ENCODE measurements at places on chromosomes 5 and 9.

DNA sequence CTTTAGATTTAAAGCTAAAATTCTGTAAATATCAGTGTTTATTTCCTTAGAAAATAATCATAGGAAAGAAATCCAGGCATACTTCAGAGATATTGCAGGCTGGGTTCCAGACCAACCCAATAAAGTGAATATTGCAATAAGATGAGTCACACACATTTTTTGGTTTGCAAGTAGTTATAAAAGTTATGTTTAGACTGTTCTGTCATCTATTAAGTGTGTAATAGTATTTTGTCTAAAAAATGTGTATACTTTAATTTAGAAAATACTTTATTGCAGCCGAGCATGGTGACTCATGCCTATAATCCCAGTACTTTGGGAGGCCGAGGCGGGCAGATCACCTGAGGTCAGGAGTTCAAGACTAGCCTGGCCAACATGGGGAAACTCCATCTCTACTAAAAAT lies 6.9 kb upstream of the RIC1 start:
- DNase-seq, result no peak

DNA sequence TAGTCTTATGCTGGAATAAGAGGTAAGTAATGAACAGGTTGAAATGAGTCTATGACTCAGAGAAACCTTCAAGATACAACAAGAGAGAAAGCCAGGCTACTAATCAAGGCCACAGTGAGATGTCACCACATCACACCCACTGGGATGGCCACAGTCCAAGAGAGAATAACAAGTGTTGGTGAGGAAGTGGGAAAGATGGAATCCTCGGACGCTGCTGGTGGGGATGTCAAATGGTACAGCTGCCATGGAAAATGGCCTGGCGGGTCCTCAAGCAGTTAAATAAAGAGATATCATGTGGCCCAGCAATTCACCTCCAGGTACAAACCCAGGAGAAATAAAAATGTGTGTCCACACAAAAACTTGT lies 41.9 kb upstream of the NEURL1B start:
- DNase-seq, result no peak

- no peak for DNase-seq
Measured at GRCh38 chr9:34232201-34232600, 53.4 kb downstream of the UBAP1 start.

GRCh38 chr5:42984307-42984706 lies 55.8 kb downstream of the ANXA2R start:
- no peak for DNase-seq

DNA sequence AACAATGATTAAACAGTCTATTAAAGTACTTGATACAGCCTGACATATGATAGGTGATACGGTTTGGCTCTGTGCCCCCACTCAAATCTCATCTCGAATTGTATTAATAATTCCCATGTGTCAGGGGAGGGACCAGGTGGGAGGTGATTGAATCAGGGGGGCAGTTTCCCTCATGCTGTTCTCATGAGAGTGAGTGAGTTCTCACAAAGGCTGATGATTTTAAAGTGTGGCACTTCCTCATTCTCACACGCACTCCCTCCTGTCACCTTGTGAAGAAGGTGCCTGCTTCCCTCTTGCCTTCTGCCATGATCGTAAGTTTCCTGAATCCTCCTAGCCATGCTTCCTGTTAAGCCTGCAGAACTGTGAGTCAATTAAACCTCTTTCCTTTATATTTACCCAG lies 40.1 kb upstream of the TARS1 start:
- no peak for DNase-seq

GRCh38 chr5:124901081-124901480 lies 154.6 kb upstream of the ZNF608 start:
- DNase-seq, result no peak

GRCh38 chr5:148791334-148791667 lies 35.1 kb upstream of the ADRB2 start:
- DNase-seq, result no peak

DNA sequence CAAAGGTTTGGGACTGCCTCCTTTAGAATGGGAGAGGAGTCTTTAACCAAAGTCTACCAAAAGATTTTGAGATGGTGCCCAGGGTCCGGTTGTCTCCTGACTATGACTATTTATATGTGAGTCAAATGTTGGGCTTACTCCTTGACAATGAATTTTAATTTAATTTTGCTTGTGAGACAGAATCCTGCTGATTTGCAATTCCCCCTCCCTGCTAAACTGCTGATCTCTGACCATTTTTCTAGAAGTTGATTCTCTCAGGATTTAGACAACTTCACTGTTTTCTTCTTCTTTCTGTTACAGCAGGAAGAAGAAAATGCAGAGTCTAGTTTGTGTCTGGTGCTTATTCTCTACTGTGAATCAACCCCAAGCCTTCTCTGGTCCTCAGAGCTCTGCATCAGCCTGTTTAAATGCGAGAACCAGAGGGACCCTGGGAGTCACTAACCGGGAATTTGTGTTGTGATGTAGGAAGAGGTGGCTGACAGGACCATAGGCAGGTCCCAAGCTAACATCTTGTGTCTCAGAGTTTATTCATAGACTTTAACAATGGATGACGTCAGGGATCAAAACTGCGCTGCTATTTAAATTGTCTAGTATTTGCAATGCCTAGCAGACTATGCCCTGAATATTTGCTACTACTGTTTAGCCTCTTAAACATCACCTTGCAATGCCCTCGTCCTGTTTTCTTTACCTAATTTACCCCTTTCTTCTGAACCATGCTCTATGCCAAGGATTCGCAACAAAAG lies 124.0 kb upstream of the TAF11L2 start:
- no peak for DNase-seq

DNA sequence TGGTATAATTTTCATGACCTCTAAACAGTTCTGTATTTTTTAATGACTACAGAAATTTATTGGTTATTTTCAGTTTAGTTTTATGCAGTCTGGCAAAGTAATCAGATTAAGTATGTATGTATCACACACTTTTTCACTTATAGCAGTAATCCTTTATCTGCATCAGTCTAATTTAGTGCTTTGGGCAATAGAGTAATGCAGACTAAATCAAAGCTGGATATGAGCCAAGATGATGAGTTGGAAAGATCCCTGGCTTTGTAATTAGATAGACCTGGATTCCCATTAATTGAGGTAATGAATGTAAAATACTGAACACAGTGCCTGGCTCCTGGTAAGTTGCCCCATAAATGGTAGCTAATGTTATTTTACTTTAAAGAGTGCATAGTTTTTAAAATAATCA lies 215.4 kb upstream of the TLX3 start:
- no peak for DNase-seq

GRCh38 chr9:135051316-135052038 lies 36.0 kb upstream of the OLFM1 start:
- no peak for DNase-seq

DNA sequence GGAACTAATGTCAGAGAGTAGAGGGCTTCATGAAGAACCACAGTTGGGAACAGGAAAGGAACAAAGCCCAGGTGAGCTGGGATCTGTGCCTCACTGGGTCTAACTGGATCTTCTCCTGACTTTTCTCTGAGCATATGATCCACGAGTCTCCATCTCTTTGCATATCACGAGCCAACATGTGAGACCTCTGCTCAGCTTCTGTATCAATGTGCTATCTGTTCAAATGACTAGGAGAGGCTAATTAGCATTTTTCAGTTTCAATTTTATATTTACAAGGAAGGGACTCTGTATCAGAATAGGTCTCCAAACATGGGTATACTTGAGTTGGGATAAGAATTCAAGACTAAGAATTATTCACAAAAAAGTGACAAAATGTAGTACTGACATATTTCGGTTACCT lies 73.8 kb upstream of the SGCD start:
- DNase-seq, result no peak

DNA sequence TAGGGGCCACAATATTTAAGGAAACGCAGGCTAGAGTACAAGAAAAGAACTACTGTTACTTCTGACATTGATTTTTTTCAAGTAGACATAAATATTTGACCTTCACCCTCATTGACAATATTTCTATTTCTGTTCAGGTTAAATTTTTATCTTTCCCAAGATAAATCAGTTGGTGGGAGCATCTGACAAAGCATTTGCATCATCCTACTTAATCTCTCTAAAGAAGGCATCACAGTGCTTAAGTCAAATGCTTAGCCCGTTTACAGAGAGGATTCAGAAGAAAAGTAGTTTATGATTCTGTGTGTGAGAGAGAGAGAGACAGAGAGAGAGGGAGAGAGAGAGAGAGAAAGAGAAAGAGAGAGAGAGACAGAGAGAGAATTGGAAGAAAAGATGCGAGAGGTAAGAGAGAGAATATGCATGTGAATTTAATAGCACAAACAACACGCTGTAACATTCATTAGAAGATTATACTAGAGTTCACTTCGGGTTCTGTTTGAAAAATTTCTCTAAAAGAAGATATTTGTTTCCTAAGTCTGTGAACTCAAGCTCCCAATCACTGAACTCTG lies 1093.3 kb upstream of the CDH6 start:
- no peak for DNase-seq

DNA sequence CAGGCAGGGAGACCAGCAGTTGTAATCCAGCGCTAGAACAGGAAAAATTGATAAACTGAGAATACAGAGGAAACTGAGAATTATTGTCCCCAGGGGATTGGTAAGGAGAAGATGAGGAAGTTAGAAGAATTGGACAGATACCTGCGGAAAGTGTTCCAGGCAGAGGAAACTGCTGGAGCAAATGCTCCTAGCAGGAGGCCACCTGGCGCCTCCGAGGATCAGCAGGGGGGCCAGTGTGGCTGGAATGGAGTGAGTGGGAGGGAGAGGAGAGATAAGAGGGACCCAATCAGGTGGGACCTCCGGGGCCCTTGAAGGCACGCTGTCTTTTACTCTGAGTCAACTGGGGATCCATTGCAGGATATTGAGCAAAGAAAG lies 695 bp upstream of the ANXA6 start:
- DNase-seq, result no peak

DNA sequence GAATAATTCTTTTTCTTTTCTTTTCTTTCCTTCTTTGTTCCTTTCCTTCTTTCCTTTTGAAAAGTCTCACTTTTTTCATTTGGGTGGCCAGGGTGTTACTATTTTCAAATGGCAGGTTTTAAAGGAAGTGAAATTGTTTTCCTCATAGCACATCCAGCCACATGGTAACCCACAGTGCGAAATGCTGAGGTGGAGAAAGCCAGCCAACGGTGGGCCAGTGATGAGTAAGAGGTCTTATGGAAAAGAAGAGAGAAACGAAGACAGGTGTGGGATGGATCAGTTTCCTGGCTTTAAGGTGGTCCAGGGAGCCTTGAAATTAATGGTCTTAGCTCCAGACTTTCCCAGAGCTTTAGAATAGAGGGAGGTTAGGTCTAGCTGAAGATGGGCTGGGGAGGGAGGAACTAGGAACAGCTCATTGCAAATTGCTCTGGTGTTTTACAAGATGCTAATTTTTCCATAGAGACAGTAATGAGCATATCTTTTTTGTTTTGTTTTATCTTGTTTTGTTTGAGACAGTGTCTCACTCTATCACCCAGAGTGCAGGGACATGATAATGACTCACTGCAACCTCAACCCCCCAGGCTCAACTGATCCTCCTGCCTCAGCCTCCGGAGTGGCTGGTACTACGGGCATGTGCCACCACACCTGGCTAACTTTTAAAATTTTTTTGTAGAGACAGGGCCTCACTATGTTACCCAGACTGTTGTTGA lies 17.8 kb downstream of the ITK start:
- DNase-seq, result no peak

GRCh38 chr9:94736759-94737158 lies 10.3 kb downstream of the AOPEP start:
- DNase-seq, result no peak

- no peak for DNase-seq
Measured at GRCh38 chr5:75239681-75240080, 3.0 kb upstream of the ANKRD31 start.

- no peak for DNase-seq
Measured at GRCh38 chr5:1769752-1770442, 29.7 kb downstream of the MRPL36 start.

DNA sequence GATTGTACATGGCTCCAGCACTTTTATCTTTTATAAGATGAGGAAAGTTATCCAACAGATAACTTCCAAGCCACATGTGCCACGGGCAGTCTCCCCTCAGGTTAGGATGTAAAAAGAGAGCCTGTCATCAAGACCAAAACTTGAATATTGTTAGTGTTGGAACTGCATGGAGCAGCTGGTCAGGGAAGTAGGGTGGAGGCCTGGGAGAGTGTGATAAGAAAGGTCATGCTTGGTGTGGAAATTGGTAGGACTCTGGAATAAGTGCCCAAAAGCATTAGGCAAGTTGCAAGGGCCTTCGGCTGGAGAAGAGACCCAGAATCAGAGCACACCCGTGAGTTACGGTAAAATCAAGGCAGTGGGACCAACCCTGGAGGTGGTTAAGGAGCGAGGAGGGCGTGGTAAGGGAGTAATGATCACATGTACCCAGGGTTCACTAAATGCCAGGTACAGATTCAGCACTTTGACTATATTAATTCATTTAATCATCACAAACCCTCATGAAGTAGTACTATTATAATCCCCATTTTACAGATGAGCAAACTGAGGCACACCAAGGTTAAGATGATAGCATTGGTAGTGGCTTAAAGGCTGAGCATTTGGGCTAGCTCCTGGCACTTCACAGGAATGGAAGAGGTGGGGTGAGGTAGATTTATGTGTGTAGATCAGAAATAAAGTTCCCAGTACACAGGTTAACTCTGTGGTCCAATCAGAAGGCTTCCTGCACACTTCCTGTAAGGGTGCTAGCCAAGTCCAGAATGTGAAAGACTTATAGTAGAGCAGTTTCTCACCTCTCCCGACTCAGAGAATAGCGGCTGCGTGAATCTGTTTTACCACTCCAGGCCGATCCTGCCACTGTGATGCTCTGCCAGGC lies 96.5 kb upstream of the ZNF608 start:
- DNase-seq, result no peak

DNA sequence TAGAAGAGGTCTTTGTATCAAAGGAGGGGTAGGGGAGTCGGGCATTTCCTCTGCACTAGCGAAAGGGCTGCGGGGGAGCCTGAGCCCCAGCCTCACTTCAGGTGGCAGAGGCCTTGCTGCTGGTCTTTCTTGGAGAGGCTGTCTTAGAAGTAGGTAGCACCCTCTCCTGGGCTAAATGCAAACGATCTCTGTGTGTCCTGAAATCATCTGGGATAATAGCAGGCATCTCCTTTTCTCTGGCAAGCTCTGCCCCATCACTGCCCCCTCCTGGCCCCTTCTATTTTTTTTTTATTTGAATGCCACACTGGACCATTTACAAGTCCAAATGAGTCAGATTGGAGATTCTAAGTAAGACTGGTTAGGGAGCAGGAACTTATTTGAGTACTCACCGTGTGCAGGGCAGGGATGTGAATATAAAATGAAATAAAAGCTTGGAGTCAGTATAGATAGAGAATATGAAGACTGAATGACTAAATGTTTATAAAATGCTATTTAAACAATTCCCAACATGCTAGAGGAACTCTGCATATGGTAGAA lies 137.1 kb downstream of the FGF1 start:
- DNase-seq, result peak; percentile 82

GRCh38 chr5:125476901-125477585 lies 730.6 kb upstream of the ZNF608 start:
- DNase-seq, result no peak
